Small intestine (tissue), 16 donors: ENCODE measurements at places on chromosomes 1 and 21.
A peak's percentile ranks its signal among the peaks of the same experiment; 100 is the strongest.

- DNase-seq: peak; percentile 1
These were observed 357.0 kb downstream of the TTLL7 start for GRCh38 chr1:83641796-83642443.

- DNase-seq: no peak
These were observed 73.3 kb downstream of the RPE65 start for GRCh38 chr1:68376441-68376840.

DNA sequence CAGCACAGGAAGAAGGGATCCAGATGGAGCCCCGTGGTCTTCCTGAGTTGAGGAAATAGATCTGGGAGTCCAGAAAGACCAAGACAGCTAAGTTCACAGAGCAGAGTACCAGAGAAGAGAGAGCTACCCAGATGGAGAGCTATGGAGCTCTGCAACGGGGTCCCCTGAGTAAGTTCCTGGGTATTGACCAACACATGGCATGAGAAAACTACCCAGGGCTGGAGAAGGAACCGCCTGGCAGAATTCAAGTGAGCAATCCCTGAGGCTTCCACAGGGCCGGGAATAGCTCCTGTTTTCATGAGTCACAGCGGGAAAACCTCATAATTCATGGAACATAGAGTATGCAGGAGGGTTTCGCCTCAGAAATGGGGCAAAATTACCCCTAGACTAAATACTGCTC is 19.7 kb downstream of the STPG1 start:
- DNase-seq: no peak

GRCh38 chr1:227794817-227795192 is 20.7 kb upstream of the PRSS38 start:
- DNase-seq: no peak

GRCh38 chr1:85047472-85048295 is 616 bp downstream of the MCOLN3 start:
- peak; percentile 26 for DNase-seq

- DNase-seq: no peak
These were observed 207.7 kb upstream of the CAMK1G start for GRCh38 chr1:209375671-209376365.

GRCh38 chr1:49424782-49425181 is 599.0 kb downstream of the AGBL4 start:
- DNase-seq: no peak

DNA sequence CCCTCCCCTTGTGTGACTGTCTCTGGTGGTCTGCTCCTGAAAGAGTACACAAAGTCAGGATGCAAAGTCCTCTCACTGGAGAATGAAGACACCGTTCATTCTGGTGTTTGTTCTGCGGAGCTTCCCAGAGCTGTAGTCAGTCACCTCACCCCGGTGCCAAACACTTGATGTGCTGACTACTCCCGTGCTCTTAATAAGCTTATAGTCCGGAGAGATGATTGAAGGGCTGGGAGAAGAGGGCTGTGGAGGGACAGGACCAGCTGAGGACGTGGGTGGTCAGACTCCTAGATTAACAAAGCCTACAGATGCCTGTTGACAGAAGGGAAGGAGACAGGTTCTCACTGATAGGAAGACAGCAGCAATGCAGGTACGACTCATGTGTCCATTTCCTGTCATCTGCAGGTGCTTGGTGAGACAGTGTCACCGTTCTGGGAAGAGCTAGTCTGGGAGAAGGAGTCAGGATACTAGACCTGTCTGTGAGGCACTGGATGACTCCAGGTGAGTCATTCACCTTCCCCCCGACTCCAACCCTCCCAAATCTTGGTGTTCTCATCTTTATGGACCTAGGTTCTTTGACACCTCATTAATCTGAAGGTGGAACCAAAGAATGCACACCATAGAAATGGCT is 40.4 kb upstream of the LRRN2 start:
- no peak for DNase-seq

DNA sequence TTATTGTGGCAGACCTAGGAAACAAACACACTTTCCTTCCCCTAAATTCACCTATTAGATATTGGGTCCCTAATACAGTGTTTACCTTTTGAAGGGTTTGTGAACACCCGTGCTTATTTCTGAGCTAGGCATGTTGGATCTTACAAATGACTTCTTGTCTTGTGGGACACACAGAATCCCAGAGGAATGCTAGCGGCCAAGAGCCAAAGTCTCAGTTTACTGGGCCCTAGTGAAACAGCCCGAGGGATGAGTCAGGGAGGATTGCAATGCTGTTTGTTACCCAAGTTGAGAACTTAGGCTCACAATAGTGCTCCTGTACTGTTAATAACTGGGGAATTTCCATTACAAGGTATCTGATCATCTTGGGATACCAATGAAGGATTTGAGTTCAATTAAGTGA is 100.1 kb upstream of the AKT3 start:
- no peak for DNase-seq

- no peak for DNase-seq
These were observed 40.4 kb upstream of the GOLT1A start for GRCh38 chr1:204254031-204254661.

DNA sequence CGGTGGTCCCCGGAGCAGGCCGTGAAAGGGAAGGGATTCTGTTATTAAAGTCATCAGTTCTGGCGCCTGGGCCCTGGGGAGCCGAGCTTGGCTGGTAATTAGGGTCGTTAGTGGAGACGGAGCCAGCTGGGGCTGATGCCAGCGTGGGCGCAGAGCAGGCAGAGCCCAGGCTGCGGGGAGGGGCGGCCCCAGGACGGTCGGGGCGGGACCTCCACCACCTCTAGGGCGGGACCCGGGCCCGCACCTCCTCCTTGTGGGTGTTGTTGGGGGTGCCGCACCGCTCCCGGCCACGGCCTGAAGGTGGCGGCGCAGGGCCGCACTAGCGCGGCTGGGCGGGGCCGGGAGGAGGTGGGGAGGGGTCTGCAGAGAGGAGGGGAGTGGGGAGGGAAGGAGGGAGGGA is 470.6 kb downstream of the PTPRU start:
- peak; percentile 29 for DNase-seq

DNA sequence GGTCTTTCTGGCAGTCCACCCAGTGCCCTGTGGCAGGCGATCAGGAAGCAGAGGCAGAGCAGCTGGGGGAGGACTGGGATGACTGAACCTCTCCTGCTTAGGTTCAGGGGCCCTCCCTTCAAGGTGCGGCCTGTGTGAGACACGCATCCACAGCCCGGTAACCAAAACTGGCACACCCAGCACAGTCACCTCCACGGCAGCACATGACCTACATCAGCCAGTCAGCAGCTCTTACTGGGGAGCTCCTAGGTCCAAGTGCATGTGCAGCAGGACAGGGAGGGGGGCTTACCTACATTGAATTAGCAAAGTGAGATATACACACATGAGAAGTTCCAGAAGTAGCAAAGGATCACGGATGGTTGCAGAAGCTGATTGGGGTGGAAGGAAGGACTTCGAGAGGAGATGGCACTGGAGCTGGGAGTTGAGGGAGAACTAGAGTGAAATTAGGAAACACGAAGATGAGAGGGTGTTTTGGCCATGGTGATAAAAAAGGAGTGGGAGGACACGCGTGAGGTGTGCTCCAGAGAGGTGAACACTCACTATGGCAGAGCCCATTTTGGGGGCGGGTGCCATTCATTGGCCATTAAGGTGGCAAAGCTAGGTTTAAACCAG is 51.4 kb upstream of the IRF2BP2 start:
- DNase-seq: no peak

GRCh38 chr1:195664628-195665027 is 943.6 kb downstream of the KCNT2 start:
- no peak for DNase-seq

- no peak for DNase-seq
These were observed 3.7 kb upstream of the NR1I3 start for GRCh38 chr1:161241682-161242081.

GRCh38 chr1:172914501-172915144 is 136.1 kb downstream of the TNFSF18 start:
- no peak for DNase-seq

DNA sequence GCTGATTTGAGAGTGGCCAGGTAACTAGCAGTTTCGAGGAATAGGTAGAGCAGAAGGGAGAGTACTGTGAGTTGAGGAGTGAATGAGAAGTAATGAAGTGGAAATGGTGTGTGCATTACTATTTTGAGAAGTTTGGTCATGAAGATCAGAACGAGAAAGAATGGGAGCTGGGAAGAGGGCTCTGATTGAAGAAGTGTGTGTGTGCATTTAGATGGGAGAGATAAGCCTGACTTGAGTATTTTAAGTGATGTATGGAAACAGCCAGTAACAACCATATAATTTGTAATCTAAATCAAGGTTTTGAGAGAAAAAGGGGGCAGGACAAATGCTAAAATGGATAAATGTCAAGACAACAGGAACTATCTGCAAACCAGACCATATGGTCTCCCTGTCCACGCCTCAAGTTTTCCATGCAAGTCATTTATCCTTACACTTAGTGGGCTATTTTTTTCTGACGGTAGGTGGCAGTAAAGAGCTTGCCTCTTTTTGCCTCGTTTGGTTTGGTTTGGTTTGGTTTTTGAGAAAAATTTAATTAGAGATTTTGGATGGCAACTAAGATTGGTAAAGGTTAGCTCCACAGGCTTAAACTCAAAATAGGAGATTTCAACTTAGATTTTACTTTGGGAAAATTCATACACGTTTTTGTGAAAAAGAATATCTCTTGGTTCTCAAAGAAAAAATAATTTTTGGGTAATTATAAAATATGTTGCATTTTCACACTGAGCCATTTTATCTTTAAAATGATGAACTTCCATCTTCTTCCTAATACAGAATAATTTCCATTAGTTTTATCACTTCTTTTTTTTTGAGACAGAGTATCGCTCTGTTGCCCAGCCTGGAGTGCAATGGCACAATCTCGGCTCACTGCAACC is 9.5 kb upstream of the B3GALNT2 start:
- peak; percentile 74 for DNase-seq

DNA sequence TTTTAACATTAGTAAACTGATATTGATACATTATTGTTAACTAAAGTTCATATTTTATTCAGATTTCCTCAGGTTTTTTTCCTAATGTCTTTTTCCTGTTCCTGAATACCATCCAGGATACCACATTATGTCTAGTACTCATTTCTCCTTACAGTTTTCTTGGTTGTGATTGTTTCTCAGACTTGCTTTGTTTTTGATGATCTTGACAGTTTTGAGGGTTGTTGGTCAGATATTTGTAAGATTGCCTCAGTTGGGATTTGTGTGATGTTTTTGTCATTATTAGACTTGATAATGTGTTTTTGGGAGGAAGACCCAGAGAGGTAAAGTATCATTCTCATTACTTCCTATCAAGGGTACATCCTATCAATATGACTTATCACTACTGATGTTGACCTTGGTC is 19.5 kb downstream of the EPB41 start:
- no peak for DNase-seq

DNA sequence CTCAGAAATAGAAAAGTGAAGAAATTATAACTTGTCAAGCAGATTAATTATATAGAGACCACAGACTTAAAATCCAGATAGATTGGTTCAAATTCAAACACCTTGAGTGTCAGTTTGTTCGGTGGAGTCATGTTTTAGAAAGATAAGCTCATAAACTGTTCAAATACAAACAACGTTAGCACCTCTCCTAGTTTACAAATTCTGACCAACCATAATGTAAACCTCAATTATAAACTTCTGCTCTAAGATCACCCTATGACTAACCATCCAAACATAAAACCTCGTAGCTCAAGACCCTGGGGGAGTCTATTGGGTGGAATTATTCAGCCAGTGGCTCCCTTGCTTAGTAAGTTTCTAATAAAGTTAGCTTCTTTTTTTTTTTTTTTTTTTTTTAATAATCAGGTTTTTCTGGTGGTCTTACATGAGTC is 12.4 kb downstream of the CBR1 start:
- DNase-seq: no peak

GRCh38 chr1:3312310-3312897 is 142.1 kb upstream of the ARHGEF16 start:
- DNase-seq: no peak

GRCh38 chr1:171814692-171815091 is 26.6 kb upstream of the DNM3 start:
- no peak for DNase-seq

DNA sequence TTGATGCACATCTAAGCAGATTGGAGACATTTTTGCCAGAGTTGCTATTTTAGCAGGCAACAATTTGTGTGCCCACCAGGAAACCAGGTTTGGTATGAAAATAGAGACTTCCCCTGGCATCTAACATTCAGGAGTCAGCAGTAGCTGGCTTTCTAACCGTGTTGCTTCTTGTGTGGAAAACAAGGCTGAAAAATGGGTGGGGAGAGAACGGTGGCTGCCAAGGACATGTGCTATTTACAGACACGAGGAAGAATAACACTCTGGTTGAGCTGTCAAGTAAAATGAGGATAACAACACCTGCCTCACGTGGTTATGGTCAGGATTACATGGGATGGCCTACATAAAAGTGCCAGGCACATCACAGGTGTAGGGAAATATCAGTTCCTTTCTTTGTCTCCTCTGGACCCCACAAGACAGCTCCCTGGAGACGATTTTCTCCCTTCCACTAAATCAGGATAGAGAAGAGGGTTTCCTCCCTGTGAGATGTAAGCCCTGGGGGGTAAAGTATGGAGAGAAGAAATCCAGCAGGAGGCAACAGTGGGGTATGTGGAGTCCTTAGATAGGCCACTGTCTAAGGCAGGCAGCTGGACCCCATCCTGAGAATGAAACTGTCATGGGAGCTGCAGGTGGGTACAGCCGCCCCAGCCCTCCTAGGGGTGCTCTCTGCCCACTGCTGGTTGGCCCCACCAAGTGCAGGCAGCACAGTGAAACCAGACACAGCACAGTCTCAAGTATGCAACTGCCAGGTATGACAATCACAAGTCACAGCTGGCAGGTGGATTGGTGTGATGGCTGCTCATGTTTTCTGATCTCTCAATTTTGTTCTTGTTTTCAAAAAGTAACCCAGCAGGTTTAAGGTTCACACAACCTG is 80.3 kb downstream of the TENT5C start:
- DNase-seq: no peak

- DNase-seq: peak; percentile 40
These were observed 5.8 kb upstream of the FAM167B start for GRCh38 chr1:32241001-32241763.

GRCh38 chr1:52792036-52792435 is 50.5 kb upstream of the ZYG11A start:
- no peak for DNase-seq

GRCh38 chr1:116521186-116521585 is 49.6 kb downstream of the CD58 start:
- peak; percentile 63 for DNase-seq

GRCh38 chr1:163241746-163242145 is 39.0 kb upstream of the RGS5 start:
- no peak for DNase-seq

DNA sequence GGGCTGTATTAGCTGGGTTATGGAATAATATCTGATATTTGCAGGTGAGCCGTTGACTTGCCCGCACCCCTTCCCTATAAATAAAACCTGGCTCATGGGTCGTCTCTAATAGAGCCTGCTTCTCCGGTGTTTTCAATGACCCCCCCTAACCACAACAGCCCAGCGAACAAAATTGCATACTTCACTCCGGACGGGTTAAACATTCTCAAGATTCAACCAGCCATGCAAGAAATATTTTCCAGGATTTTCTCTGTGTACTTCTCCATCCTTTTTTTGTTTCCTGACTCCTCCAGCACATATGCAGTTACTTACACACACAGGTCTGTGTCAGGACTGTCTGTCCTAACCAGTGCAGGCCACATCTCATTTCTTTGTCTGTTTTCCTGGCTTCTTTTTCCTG is 267.7 kb downstream of the ZNF648 start:
- no peak for DNase-seq

GRCh38 chr1:106907795-106908194 is 148.7 kb upstream of the PRMT6 start:
- no peak for DNase-seq
